CD4-positive, alpha-beta T cell treated with Interleukin-6 at 100 ng/mL for 8 hours (primary cell): ENCODE measurements at places on chromosomes 1 and 21.

- no peak for DNase-seq
These were observed 138.3 kb downstream of the MACF1 start for GRCh38 chr1:39342776-39343175.

DNA sequence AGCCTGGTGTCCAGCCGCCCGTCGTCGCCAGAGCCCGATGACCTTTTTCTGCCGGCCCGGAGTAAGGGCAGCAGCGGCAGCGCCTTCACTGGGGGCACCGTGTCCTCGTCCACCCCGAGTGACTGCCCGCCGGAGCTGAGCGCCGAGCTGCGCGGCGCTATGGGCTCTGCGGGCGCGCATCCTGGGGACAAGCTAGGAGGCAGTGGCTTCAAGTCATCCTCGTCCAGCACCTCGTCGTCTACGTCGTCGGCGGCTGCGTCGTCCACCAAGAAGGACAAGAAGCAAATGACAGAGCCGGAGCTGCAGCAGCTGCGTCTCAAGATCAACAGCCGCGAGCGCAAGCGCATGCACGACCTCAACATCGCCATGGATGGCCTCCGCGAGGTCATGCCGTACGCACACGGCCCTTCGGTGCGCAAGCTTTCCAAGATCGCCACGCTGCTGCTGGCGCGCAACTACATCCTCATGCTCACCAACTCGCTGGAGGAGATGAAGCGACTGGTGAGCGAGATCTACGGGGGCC, 1.2 kb downstream of the OLIG2 start:
- no peak for DNase-seq

DNA sequence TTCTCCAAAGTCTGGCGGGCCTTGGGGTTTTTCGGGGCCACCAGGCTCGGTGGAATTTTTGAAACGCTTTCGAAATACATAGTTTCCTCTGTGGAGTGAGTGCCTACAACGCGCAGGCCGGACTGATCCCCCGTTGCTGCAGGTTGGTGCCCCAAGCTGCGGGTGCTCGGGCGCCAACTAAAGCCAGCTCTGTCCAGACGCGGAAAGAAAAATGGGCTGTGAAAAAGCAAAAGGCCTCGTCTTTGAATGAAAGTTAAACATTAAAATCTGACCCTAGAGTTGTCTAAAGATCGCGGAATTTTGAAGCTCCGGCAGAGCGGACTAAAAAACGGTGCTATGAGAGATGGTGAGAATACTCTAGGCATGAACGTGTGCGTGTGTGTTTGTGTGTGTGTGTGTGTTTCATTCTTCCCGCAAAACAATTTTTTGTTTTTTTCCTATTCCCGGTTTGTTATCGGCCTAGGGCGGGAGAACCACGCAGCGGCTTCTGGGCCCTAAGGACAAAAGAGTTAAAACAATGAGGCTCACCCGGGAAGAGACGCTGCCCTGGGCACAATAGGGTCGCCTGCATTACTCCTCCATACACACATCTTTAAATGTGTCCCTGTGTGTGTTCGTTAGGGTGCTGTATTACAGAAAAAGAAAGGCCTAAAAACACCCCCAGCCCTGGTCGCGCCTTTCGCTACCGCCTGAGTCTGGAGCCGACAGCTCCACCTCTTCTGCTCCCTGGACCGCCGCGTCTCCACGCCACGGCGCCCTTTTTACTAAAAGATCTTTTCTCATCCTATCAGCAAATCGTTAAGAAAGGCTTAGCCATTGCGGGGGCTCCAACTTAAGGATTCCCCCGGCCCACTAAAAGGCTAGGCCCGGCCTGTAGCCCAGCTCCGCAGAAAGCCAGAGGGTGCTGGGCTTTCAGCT, 3.2 kb downstream of the TBX15 start:
- DNase-seq = no peak

DNA sequence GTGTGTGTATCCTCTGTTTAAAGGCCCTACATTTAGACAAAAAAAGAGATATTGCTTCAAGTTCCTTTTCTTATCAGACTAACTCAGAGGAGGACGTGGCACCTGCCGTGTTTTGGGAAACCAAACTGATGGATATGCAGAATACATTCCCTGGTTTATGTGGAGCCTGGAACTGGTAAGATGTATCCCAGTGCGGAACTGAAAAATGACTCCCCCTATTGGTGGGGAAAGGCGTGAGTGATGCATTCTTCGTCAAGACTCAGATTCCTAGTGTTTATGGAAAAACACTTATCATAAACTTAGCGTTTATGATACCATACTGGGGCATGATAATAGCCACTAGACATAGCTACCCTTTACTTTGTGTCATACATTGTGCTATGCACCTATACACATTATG, 154.2 kb downstream of the ZNF326 start:
- no peak for DNase-seq

DNA sequence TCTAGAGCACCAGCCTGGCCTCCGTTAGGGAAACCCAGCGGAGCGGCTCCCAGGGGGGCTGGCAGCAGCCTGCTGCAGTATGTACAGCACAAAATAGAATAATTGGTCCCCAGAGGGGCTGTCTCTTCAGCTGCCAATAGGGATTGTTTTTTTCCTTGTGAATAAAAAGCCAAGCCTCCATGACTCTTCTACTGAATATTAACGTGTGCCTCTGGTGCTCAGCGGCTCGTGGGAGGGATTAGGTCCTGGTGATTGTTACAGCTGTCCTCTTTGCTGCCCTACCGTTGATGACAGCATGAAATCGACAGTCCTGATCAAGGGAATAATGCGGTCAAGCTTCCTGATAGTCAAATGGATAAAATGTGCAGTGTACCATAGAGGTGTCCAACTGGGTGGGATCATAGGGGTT, 190.7 kb upstream of the RUNX1 start:
- DNase-seq = no peak

DNA sequence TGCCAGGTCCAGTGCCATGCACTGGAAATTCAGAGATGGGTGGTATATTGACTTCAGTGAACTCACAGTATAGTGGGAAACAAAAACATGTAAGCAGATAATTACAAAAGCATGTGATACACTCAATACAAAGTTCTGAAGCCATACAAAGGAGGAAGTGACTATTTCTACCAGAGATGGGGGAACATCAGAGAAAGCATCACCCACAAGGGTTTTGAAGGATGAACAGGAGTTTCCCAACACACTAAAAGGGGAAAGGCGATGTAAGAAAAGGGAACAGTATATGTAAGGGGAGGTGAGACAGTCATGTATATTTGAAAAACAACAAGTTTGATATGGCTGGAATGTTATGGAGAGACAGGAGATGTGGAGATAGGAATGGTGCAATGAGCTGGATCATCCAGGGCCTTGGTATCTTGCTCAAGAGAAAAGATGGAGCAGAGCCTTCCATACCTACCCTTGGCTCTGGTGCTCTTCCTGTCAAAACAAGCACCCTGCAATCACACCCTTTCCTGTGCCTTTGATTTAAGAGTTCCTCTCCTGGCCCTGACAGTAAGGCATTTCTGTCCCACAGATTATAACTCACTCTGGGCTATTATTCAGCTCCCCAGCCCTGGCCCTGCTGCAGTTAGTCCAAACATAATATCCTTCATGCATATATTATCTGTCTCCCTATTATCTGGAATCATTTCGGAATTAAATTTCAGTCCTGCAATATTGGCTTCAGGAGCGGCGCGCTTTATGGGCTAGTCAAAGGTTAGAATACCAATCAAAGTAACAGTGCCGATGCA, 60.5 kb downstream of the DMAP1 start:
- DNase-seq = no peak

DNA sequence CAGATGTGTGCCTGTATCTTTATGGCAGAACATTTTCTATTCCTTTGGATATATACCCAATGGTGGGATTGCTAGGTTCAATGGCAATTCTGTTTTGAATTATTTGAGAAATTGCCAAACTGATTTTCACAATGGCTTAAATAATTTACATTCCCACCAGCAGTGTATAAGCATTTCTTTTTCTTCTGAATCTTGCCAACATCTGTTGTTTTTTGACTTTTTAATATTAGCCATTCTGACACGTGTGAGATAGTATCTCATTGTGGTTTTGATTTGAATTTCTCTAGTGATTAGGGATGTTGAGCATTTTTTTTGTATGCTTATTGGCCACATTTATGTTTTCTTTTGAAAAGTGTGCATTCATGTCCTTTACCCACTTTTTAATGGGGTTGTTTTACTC, 864.3 kb upstream of the ADAMTS5 start:
- DNase-seq = no peak

DNA sequence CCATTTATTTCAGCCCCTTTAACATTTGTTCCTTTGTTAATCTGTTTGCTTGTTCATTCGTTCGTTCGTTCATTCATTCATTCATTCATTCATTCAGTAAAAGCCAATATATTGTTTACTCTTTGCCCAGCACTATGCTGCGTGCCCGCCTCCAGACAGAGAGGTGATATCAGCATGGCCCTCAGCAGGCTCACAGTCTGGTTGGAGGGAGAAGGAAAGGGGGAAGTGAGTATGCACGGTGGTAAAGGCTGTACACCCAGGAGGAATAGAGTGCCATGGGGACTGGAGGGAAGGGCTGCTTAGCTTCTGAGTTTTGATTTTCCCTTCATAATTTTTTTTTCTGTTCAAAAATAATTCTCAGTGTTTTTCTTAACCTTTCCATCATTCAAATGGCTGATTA, 144.7 kb downstream of the NOS1AP start:
- DNase-seq = no peak

DNA sequence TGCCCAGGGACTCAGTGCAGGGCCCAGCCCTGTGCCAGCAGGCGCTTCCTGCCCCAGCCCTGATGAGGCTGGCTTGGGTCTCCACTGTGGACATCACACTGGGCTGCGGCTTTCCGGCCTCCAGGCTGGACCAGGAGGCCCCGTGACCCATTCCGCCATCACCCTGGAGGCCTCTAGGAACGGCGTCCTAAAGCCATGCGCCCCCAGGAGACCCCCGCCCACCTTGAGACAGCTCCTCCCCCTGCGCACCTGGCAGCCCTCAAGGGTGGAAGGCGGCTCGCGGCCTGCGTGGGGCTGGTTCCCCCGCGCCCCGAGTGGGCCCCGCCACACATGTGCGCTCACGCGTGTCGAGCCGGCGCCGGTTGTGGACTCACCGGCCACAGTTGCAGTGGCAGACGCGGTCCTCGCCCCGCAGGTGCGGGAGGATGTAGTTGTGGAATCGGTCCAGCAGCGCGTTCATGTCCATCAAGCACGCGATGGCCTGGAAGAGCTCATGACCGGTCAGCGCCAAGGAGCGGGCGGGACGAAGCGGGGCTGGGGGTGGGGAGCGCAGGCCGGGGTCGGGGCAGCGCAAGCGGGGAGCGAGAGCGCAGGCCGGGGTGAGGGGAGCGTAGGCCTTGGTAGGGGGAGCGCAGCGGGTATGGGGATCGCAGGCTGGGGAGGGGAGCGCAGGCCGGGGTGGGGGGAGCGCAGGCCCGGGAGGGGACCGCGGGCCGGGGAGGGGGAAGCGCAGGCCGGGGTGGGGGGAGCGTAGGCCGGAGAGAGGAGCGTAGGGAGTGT, 924 bp downstream of the TMEM240 start:
- DNase-seq = no peak

GRCh38 chr1:167767761-167768160, 46.0 kb downstream of the MPZL1 start:
- DNase-seq = no peak

- DNase-seq = no peak
These were observed 67.1 kb downstream of the SLC19A1 start for GRCh38 chr21:45475004-45475685.

DNA sequence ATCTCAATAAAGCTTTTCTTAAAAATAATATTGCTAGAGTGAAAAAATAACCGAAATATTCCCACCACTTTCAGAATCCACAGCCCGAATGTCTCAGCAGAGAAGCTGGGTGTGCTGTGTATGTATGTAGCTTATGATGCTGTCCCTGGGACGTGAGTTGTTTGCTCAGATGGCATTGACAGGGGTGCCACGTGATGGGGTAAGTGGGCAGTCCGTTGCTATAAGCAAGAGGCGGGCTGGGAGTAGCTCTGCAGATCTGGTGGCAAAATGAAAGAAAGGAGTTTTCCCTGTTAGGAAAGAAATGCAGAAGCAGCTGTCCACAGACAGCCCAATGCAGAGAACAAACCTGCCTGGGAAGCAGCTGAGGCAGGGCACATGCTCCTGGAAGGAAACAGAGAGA, 3.8 kb upstream of the FAM20B start:
- no peak for DNase-seq

DNA sequence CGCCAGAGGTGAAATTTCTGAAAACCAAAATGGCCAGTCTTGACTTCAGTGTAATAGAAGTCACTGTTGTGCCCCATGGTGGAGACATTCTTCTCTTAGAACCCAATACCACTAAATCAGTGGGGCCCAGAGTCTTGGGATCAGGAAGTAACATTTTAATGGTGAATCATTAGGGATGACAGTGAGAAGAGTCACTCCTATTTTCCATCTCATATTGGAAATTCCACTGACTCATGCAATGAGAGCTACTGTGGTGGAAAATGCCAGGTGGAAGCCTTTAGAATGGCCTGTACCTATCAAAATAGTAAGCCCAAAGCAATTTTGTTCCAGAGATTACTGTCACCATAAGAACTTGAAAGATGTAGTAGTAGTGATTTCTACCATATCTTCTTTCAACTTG, 20.6 kb upstream of the PPM1J start:
- no peak for DNase-seq

GRCh38 chr21:39628385-39628784, 15.6 kb downstream of the B3GALT5 start:
- DNase-seq = no peak

DNA sequence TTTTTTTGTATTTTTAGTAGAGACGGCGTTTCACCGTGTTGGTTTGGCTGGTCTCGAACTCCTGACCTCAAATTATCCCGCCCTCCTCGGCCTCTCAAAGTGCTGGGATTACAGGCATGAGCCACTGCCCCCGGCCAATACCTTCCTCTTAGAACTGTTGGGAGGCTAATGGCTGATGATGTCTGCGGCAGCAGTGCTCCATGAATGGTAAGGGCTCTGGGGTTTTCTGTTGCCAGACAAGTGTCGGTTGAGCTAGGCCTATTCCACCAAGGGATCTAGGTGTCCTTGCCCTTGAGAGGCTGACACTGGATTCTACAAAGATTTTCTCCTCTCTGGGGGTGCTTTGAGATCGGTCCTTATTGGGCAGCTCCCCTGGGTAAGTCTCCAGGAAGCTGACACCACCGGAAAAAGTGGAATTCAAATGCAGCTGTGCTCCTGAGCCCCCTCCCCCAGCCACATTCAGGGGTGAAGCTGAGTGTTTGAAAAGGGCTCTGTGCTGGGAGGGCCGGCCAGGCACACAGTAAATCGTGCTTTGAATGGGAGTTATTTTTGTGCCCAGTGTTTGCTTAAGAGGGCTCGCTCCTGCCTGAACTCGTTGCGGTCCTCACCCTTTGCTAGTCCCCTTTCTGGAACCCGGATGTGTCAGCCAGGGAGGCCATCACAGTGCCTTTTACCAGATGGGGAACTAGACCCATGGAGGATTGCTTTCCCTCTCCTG, 5.2 kb downstream of the SOX13 start:
- no peak for DNase-seq

GRCh38 chr1:7891804-7892203, 38.9 kb upstream of the UTS2 start:
- no peak for DNase-seq

- no peak for DNase-seq
These were observed 26.6 kb upstream of the LRRN2 start for GRCh38 chr1:204711947-204712701.

- DNase-seq = no peak
These were observed 242.5 kb upstream of the OLFM3 start for GRCh38 chr1:102239247-102239646.
